Right cardiac atrium (tissue), 5 donors: ENCODE measurements at places on chromosomes 6 and 20. TPM values are rescaled to one million over a fixed set of nuclear protein-coding genes. Genes with fewer than 3 reads are reported as not detected.
A peak's percentile ranks its signal among the peaks of the same experiment; 100 is the strongest.

The IL17F gene
- not detected for polyA plus RNA-seq

The CNR1 gene
- 0.41 TPM for polyA plus RNA-seq

The JPH2 gene
- polyA plus RNA-seq = 78.2 TPM

The KCNB1 gene
- polyA plus RNA-seq = 0.66 TPM

The BEND6 gene
- 0.70 TPM for polyA plus RNA-seq

The HSPA12B gene
- 8.9 TPM for polyA plus RNA-seq

The OR2H1 gene
- not detected for polyA plus RNA-seq

The COX4I2 gene
- polyA plus RNA-seq = 29.5 TPM

The GPR6 gene
- polyA plus RNA-seq = not detected

The SMLR1 gene
- polyA plus RNA-seq = not detected

The COL10A1 gene
- 0.05 TPM for polyA plus RNA-seq

The PRL gene
- polyA plus RNA-seq = not detected

The L3MBTL3 gene
- polyA plus RNA-seq = 1.4 TPM

The PPP1R11 gene
- polyA plus RNA-seq = 59.3 TPM

- DNase-seq = no peak
These were observed 42.0 kb downstream of the TPD52L1 start for GRCh38 chr6:125195526-125195925.

DNA sequence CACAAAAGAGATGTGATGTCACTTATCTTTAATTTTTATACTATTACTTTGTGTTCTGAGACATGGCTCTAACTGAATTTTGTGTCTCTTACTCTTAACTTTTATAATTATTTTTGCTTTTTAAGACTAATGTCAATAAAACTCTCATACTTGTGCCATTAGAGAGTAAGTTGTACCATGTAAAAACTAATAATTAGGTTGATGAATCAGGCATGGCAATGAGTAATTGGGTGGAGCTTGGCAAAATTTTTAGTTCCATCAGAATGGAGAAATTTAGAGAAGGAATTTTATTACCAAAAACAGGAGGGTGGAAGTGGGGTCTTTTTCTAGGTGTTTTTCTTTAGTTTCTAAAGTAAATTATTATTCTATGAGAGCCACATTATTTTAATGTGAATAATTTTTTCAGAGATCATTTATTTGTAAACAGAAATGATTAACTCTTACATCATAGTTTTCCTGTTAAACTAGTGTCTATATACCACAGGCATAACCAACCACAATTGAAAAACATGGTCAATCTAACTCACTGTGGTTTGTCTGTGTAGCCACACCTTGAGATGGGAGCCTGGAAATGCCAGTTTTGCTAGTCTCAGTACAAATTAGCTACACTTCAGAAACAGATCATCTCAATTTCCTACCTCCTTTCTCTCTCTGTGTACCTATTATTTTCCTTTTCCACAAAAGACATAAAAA lies 51.8 kb downstream of the ELOVL4 start:
- DNase-seq = no peak

DNA sequence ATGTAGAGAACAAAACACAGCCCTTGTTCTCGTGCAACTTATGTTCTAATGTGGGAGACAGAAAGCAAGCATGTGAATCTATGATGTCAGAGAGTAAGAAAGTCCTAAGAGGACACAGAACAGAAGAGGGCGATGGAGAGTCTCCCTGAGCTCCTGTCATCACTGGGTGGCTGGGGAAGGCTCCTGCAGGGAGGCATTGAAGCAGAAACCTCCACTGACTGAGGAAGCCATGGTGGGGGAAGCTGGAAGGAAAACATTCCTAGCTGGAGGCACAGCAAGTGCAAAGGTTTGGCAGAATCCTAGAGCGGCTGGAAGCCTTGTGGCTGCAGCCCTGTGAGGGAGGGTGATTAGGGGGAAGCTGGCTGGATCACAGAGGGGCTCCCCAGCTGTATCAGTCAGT lies 248.0 kb downstream of the CDH26 start:
- no peak for DNase-seq

DNA sequence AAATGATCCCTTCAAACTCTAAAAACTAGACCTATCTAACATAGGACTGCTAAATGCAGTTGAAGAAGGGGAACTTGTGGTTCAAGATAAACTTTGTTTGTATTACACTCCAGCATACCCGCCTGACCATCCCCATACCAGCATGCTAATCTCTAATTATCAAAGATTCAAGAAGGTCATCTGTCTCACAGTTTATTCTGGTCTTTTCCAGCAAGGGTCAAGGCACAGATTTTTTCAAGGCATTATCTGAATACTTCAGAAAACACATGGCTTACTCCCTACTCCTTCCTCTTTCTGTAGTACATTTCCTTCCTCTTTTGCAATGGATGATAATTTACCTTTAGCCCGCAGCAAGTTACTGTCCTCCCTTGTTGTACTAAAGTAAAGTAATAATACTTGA lies 174.1 kb downstream of the PKHD1 start:
- DNase-seq = no peak

GRCh38 chr6:169940481-169941271 lies 189.3 kb downstream of the ERMARD start:
- DNase-seq = no peak

DNA sequence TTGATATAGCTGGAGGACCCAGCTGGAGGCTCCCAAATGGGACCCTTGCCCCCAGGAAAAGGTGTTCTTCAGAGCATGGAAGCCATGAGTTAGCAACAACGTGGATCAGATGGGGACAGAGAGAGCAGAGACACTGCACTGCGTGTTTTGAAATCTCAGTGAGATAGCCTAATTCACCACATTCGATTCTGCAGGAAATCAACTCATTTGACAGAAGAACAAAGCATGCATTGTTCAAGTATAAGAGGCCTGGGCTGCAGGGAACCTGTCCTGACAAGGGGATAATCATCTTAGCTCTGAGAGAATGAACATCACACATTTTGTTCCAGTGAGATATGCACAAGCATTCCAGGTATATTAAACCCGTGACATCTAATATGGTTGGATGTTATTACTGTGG lies 450.2 kb downstream of the CDH26 start:
- no peak for DNase-seq

DNA sequence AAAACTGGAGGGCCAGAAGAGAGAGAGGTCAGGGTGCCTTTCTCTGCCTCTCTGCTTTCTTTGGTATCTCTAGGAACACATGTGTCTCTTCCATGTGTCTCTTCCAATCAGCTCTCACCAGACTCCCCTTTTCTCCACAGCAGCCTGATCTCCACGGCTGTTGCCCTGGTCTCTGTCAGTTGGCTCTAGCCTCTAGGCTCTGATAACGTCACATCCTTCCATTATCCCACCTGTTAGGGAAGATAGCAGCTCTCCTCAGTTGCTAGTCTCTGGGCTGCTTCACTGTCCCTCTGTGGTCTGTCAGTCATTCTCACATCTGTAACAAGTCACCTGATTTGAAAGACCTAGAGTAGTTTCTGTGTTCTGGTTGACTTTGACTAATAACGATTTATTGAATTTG lies 80.2 kb downstream of the PLCB4 start:
- DNase-seq = no peak

- DNase-seq = no peak
These were observed 53.6 kb downstream of the MDGA1 start for GRCh38 chr6:37643851-37644672.

GRCh38 chr6:88698661-88699060 lies 264.8 kb downstream of the RNGTT start:
- DNase-seq = no peak

DNA sequence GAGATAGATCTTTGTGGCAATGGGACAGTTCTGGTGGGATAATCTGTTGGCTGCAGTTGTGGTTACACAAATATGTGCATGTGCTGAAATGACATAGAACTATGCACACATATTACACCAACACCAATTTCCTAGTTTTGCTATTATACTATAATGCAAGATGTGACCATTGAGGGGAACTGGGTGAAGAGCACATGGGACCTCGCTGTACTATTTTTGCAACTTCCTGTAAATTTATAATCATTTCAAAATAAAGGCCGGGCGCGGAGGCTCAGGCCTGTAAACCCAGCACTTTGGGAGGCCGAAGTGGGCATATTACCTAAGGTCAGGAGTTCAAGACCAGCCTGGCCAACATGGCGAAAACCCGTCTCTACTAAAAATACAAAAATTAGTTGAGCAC lies 8.7 kb downstream of the ARMC12 start:
- no peak for DNase-seq

DNA sequence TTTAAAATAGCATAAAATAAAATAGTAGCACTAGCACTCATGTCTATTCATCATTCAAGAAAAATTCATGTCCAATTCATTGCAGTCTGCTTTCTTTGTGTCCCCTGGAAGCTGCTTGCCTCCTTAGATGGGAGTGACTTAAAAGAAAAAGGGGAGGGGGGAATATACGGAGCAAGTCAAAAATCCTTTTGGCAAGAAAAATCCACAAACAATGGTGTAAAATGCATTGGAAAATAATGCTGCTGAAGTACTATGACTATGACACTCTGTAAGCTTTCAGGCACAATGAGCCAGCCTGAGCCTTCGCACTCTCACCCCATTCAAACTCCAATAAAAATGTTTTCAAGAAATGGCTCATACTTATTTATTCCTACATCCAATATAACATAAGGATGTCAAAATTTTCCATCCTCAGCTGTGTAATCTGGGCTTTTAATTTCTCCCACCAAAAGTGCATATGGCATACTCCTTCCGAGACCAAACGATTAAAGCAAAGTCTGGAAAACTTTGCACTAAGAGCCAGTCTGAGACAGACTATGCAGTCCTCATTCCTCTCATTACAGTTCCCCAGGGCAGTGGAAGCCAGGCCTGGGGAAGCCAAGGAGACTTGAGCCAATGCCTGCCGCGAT lies 790 bp downstream of the NEDD9 start:
- peak; percentile 67 for DNase-seq

DNA sequence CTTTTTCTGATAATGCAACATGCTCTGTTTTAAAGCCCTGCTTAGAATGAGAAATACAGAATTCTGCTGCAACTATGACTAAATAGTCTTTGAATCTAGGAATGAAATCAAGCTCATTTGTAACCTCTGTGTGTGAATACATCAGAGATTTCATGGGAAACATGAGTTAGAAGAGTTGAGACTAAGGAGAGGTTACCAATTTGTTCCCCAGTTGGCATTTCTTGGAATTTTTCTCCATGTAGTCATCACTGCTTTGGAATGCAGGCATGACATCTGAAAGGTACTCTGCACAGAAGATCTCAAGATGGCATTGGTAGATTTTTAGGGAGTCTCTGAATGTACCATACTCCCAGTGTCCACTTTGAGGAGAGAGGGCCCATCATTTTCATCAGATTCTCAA lies 237.2 kb downstream of the TFAP2A start:
- DNase-seq = no peak

- no peak for DNase-seq
These were observed 34.0 kb downstream of the LY86 start for GRCh38 chr6:6622501-6622900.

DNA sequence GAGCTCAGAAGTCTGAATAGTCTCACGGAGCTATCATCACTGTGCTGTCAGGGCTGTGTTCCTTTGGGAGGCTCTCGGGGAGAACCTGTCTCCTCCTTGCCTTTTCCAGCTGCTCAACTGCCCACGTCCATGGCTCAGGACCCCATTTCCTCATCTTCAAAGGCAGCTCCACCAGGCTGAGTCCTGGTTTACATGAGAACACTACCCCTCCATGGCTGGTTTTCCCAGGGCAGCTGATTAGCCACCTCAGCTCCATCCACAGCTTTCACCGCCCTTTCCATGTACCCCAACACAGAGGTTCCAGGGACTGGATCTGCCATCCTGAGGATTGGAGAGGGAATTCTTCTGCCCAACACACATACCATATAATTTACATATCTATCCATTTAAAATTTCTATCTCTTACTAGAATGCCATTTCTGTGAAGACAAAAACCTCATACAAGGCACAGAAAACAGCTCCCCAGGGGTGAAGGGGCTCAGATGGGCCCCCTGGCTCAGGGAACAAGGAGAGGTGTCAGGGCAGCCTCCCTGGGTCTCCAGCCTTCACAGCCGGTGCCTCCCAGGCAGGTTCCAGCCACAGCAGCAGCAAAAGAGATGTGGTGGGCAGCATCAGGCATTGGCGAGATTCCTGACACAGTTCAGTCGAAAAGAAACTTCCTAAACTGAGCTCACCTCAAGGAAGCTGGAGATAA lies 2.2 kb upstream of the RAET1E start:
- no peak for DNase-seq

DNA sequence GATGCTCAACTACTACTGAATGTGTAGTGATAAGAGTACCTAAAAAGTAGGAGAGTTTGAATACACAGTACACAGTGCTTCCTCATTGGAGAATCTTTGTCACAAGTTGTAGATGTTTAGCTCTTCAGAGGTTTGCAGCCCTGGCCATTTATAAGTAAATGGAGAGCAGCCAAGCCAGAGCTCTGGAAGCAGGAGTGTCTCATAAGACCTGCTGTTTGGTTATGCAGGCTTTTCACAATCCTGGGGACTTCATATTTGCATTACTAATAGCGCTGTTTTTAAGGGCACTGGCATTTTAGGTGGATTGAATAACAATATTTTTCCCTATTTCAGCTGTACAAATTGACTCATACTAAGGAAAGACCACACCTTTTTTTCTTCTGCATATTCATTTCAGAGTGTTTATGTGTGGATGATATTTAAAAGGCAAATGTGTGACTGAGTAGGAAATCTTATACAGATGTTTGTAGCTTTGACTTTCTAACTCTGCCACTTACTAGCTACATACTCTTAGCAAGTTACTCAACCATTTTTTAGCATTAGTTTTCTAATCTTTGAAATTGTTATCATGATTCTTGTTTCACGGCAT lies 730.5 kb upstream of the MAP3K7 start:
- no peak for DNase-seq

DNA sequence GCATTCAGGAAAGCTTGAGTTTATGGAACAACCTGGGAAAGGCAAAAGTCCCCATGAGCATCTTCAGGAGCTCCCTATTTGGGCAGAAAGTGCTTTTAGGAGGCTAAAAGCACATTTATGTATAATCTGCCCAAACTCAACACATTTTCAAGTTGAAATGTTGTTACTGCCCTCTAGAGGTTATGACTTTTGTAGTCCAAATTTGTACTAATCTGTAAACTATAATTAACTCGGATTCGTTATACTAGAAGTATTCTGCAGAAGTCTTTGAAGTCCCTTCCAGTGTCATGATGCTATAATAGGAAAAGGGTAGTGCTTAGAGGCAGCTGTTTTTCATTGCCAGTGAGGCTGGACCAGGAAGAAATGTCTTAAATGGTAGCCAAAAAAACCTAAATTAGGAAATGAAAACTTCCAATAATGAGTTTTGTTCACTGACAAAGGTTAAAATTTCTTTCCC lies 44.8 kb upstream of the EMILIN3 start:
- DNase-seq = no peak

DNA sequence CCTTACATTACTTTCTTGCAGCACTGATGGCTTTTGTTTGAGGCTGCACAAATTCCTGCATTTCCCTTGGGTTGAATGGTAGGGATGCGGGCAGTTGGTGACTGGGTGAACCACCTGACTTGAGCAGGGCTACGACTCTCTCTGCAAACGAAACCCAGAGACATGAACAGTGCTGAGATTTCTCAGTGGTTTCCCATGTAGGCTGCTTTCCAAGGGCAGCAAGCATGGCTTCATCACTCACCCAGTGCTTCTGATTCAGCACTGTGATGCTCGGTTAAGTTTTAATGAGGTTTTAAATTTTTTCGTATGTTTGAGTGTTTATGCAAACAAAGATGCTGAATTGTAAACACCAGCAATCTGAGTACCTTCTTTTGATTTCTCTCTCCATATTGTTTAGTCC lies 127.2 kb downstream of the MTHFD1L start:
- no peak for DNase-seq

- DNase-seq = no peak
These were observed 59.0 kb downstream of the THEMIS start for GRCh38 chr6:127841811-127842210.
